ENCODE measurements at places on chromosomes 4 and X.

GRCh38 chrX:125894947-125895346 lies 271.1 kb downstream of the DCAF12L2 start:
- no peak for DNase-seq

- DNase-seq = no peak
These were observed 37.1 kb upstream of the MTNR1A start for GRCh38 chr4:186592445-186592844.

- no peak for DNase-seq
These were observed 10.8 kb downstream of the PLAC1 start for GRCh38 chrX:134647477-134647877.

DNA sequence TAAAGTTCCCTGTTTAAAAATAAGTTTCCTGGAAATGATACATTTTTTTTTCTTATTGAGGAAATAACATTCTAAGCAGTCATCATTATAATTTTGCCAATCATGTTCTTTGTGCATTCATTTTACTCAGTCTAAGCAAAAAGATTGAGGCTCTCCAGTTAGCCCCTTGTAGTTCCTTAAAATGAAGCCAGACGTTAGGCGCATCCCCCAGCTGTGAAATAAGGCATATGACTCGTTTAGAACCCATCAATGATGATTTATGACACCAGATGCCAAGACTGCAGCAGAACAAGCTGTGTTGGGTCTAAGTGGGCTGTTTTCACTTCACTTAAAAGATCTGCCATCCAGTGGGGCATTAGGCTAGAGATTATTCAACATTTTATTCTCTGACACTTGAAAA lies 17.0 kb downstream of the PDGFC start:
- no peak for DNase-seq

DNA sequence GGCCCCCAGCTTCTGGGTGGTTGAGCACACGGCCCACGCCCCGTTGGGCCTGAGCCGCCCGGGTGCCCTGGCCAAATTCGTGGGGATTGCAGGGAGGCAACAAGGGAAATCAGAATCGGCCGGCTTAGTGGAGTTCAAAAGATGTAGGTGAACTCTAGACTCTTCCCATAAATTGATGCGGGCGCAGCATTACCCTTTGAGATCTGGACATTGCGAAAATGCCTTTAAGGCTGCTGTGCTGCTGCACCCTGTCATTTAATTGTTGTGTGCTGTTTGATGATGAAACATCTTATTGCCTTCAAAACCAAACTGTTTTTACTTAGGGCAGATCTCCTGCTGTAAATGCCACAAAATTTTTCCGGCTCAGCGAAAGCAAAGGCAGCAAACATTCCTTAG lies 409 bp upstream of the MPP1 start:
- no peak for DNase-seq

DNA sequence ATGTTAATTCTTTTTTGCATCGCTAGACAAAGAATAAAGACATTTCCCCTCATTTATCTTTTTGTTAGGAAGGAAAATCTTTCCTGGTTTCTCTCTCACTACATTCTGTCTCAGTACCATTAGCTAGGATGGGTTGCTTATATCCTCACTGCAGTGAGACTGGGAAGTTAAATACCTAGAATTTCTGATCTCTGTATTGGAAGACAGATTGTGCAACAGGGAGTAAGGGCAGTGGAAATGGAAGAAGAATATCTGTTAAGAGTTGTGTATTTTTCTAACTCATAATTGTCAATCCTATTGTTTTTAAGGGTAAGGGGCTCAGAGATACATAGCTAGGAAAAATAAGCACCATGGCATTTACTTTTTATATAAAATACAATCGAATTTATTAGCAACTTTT lies 19.6 kb downstream of the PTPN13 start:
- no peak for DNase-seq

- DNase-seq = no peak
These were observed 34.7 kb upstream of the CYP2U1 start for GRCh38 chr4:107896646-107897045.

DNA sequence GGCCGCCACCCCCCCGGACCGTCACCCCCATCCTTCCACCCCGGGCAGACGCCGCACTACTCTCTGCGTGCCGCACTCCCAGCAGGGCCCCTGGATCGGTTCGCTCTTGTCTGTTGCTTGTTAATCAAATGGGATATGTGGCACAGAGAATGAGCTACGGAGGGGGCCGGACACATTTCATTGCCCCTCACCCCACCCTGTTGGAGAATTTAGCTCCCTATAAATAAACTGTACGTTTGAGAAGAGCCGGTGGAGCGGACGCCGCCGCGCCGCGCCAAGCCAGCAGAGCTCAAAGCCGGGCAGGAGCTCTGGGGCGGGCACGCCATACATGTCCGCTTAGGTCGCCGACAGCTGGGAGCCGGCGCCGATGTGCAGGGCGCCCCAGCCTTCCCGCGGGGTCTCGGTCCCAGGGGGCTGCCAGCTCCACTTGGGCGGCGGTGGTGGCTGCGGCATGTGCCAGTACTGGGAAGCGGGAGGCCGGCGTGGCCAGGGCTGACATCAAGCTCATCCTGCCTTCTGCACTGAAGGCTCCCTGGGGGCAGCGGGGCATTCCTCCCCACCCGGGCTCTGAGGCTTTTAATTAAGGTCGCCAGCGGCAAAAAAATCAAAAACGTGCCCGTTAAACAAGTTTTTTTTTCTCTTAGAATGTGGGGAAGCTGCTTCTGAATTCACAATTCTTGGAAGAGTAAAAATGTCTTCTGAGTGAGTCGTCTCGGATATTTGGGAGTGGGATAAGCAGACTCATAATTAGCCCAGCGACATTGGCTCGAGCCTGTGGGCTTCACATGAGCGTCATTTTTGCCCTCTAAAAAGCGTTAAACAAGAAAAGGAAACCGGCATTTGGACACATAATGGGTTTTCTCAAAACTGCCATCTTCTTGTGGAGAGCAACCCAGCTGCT lies 1.1 kb upstream of the PCDH19 start:
- no peak for DNase-seq

GRCh38 chrX:119177278-119177677 lies 49.7 kb upstream of the KIAA1210 start:
- DNase-seq = no peak

- DNase-seq = no peak
These were observed 1800.8 kb upstream of the PCDH10 start for GRCh38 chr4:131348263-131348662.

- DNase-seq = no peak
These were observed 73.3 kb downstream of the SHOX start for GRCh38 chrX:703866-704265.

DNA sequence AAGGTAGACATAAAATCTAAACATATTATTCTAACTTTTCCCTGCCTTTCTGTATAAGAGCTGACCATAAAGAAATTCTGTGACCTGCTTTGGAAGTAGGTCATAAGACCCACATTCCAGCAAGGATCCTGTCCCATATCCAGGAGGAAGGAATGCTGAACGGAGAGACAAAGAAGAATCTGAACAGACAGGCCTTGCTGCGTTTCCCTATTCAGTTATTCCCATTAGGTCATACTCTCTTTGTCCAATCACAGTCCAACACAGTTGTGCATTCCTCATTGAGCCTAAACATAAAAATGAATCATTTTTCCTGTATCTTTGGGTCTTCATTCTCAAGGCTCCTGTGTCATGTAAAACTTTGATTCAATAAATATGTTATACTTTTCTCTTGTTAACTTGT lies 287.6 kb upstream of the TAPT1 start:
- no peak for DNase-seq

DNA sequence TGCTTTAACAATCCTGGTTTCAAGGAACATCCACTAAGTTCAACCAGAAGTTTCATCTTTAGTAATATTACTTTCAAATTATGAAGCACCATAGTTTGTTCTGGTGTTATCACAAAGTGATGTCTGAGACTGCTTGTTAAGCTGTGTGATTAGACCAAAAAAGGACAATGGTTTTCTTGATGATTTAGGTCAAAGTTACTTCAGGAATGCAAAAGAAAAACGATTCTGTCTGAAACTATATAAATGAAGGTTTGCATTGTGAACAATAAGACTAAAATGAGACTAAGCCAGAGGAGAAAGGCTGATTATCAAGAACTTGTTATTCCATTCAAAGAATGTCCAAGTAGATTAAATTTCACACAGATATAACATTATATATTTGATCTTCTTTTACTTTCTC lies 122.4 kb upstream of the ETNPPL start:
- DNase-seq = no peak

DNA sequence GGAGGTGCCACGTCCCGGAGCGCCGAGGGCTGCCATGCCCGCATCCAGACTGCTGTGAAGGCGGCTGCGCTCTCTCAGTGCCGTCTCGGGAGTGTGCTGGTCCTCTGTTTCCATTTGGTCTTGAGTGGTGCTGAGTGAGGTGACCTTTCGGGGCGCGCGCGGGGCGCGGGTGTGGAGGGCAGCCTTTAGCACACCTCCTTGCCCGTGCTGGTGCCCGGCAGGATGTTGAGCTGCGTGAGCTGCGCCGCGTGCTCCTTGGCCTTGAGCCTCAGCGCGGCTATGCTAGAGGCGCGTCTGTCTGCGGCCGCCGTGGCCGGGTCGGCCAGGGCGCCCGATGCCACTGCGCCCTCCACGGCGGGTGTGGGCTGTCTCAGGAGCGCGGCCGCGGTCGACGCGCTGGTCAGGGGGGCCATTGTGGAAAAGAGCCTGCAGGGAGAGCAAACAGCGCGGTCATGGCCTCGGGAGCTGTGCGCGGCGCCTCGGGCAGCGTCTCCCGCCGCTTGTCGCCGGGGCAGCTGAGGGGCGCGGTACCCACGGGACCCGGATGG lies 11.2 kb downstream of the ARX start:
- no peak for DNase-seq
